ENCODE measurements at places on chromosomes 3 and 15. TPM values are rescaled to one million over a fixed set of nuclear protein-coding genes. Genes with fewer than 3 reads are reported as not detected.

Gene CKMT1A
- not detected for total RNA-seq

DNA sequence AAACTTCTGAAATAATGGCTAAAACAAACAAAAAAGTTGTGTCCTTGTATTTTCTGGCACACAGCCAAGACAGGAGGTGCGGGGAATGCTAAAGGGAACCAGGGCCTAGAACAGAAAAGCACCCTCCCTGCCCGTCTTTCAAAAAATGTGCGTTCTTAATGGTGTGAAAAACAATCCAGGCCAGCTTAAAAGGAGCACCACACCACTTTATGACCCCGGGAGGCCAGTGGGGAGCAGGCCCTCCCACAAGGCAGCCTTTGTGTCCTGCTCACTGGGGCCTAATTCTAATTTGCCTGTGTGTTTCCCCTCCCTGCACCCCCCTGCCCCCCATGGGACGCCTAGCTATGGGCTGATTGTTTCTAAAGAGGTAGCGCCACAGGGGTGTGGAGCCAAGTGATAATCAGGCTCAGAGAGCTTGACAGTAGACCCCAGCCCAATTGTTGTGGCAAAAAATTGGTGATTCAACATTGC lies 181.4 kb downstream of the GREM1 start:
- no peak for DNase-seq

- DNase-seq, result no peak
Observed at GRCh38 chr3:72738752-72739530, 109.3 kb downstream of the SHQ1 start.

DNA sequence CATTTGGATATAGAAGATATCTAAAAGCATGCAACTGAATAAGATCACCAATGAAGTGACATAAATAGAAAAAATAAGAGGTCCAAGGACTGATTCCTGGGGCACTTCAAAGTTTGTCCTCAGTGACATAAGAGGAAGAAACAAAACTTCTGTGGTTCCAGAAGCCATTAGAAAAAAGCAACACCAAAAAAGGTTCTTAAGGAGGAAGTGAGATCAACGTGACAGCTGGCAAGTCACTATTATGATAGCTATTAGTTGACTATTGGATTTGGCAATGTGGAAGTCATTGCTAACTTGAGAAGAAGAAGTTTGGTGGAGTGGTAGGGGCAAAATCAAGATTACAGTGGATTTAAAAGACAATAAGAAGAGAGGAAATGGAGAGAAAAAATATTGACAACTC lies 1098.3 kb downstream of the NAALADL2 start:
- DNase-seq, result no peak

Gene CLEC3B
- 0.40 TPM for total RNA-seq

Gene ZNF80
- 0.06 TPM for total RNA-seq

DNA sequence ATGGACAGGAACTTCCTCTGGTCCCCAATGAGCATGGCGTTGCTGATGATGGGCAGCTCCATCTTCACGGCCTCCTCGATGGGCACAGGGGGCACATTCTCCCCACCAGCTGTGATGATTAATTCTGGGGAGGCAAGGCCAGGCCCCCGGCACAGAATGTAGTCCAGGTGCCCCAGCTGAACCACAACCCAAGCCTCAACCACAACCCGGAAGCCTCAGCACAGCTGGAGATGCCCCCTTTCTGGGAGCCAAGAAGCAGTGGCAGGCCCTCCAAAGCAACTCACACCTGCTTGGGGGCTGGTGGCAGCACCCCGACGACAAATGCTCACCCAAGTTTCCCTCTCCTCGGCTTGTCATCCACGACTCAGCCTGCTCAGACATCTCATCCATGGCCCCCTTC lies 25.2 kb downstream of the IDH3A start:
- no peak for DNase-seq

DNA sequence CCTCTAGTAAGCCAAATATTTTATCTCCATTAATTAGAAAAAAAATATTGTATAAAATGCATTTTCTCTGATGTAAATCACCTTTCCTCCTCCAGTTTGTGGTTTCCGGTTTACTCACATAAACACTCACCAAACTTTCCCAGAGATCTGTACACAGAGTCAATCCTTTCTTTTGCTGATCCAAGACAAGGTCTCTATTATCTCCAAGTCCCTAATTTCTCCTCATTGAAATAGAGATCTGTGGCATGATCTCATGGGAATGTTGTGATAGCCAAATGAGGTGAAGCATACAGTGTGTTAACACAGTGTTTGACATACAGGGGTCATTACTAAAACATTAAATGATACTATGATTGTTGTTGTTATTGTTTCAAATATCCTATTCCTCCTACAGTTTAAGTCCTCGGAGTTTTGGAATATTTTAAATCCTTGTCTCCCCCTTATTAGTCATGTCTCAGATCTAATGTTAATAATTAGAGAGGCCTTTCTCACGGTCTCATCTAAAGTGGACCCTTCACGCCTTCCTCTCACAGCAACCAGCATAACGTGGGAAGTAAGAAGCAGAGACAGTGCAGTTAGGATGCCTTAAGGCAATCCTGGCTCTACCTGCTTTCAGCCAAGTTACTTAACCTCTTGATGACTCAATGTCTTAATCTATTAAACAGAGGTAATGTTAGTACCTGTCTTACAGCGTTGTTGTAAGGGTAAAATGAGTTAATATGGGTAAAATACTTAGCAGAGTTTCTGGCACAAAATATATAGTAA lies 333.3 kb downstream of the GRM7 start:
- DNase-seq, result no peak
